ENCODE measurements at places on chromosomes 6 and 20.

DNA sequence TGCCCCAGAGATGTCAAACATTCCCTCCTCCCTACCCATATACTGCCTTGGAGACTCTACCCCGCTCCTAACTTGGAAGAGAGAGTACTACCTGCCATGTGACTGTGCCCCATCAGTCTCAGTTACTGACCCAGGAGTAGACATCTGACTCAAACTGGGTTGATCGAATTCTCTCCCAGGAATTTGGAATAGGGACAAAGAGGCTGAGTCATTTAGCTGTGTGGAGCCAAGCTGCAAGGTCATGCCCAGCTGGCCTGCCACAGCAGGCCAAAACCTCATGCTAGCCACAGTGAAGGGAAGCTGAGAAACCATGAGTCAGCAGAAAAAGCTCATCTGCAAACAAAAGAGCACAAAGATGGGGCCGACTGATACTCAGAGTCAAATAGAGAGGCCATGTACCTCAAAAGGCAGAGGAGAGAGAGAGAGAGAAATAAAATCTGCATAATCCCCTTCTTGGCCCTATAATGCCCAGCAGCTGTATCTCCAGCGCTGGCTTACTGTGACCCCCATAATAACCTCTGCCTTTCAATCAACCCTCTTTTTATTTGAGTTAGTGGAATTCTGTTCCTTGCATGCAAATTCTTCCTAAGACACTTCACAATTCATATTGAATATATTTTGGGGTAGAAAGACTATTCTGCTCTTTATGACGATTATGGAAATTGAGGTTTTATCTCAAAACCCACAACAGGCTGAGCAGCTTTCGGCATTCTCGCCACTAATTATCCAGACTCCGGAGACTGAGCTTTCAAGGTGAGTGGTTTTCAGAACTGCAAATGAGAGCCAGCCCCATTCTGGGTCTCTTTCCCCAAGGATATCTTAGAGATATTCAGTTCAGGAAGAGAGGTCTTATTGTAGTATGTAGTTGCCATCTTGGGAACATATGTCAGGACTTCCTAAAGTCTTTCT, 21.4 kb upstream of the AKIRIN2 start:
- peak; percentile 94 for DNase-seq

DNA sequence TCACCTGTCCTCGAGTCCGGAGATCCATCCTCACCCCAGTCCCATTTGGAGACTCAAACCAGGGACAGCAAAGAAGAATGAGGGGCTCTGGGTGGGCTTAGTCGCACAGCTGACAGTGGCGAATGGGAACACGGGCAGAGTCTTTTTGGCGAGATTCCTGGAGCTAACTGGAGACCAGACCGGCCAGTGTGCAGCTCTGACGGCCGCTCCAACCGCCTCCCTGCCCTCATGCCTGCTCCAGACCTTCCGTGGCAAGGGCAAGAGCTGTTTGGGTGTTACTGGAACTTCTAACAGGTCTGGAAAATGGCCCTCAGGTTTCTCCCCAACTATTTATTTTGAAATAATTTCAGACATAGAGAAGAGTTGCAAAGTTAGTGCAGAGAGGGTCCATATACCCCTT, 75.6 kb downstream of the IRF4 start:
- DNase-seq, result no peak

GRCh38 chr20:46089417-46090388, at the start of gene NCOA5:
Gene NCOA5 (minus strand): TSS chr20:46089962. CDS start chr20:46079424, 10,538 bp downstream.
- DNase-seq, result peak; percentile 98

- DNase-seq, result peak; percentile 85
These were observed 54.8 kb upstream of the SPDEF start for GRCh38 chr6:34610819-34611477.

GRCh38 chr20:43442282-43442880, 15.3 kb upstream of the SRSF6 start:
- DNase-seq, result no peak

DNA sequence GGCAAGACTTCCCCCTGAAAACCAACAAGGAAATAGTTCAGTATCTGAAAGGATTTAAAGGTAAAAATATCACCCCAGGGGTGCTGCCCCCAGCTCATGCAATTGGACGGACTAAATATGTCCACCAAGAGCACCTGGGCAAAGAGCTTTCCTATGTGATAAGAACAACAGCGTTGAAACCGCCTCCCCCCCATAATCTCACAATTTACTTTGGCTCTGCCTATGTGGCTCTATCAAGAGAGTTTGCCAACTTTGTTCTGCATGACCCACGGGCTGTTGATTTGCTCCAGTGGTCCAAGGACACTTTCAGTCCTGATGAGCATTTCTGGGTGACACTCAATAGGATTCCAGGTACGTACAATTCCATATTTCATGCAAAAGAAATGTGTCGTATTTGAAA, 35.8 kb downstream of the GCNT2 start:
- DNase-seq, result no peak

GRCh38 chr20:24816431-24816830, 132.6 kb upstream of the CST7 start:
- no peak for DNase-seq

GRCh38 chr6:145836170-145836569, 21.6 kb upstream of the FBXO30 start:
- peak; percentile 80 for DNase-seq

DNA sequence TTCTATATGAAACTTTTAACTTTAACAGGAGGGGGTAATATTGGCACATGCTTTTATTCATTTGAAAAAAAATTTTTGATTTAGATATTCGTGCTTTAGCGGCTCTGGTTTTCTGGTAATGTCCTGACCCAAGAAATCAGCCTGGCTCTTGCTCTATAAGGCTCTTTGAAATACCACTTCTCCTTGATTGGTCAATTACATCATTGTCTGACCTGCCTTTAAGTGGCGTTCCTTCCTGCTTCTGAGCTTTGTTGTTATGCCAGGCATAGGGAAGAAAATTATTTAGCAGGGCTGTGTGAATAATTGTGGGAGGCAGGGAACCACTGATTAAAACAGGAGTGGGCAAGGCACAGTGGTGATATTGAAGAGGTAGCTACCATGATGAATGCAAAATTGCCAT, 3.9 kb downstream of the RNF144B start:
- DNase-seq, result no peak

- DNase-seq, result no peak
These were observed 218.5 kb downstream of the TMEM242 start for GRCh38 chr6:157104803-157105202.

- DNase-seq, result no peak
These were observed 81.7 kb downstream of the FAM217A start for GRCh38 chr6:3997177-3997770.

DNA sequence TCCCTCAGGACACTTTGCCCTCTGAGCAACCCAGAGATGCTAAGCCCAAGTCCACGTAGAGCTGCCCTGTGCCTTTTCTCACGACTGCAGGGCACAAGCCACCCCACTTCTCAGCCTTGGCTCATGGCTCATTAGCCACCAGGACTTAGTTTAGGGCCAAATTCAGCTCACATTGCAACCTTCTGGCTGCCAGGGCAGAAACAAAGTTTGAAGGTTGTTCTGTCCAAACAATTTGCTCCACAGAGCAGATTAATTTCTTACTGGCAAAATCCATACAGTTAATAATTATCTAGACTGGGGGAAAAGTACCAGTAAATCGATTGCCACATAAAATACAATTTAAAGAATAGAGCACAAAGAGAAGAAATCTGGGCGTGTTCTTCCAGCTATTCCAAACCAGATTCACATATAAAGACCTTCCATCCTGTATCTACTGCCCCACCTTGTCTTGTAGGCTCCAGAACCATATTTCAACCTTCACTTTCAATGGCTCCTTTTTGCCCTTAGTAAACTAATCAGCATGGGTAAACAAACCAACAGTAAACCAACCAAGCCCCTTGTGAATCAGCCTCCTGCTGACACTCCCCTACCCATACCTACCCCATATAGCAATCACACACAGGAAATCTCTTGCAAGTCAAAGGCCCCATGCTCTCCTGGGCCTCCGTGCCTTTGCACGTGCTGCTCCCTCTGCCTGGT, 101.9 kb downstream of the QRSL1 start:
- DNase-seq, result no peak

- DNase-seq, result no peak
These were observed 255.5 kb downstream of the TAF4 start for GRCh38 chr20:61810066-61810737.

GRCh38 chr6:86529635-86530034, 407.7 kb upstream of the HTR1E start:
- no peak for DNase-seq

GRCh38 chr6:166950443-166950821, 5.9 kb downstream of the RNASET2 start:
- no peak for DNase-seq

DNA sequence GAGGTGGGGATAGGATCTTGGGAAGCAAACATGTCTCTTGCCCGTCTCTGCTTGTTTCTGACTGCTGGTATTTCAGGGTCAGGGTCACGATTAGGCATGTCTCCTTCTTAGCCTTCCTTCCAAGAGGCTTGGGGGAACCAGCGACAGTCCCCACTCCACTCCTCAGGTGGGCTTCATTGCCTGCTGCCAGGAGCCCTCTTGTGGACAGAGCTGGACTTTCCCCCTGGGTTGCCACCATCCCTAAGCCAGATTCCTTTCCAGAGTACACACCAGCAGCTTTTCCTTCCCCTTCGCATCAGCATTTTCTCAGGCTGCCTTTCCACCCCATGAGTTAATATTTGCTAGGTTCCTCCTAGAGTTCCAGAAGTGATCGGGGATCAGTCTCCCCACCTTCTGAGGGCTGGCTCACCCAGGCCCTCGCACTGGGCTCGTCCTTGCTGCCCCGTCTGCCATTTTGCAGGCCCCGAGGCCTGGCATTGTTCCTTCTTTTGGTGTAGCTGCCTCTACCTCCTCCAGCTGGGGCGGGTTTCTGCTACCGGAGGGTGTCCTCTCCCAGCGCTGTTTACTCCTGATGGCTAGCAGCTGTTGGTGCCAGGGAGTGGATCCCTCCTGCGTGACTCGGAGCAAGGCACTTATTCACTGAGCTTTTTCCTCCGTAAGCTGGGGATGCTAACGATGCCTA, 8.8 kb upstream of the C20orf144 start:
- DNase-seq, result peak; percentile 55

GRCh38 chr20:46206992-46207549, 89.0 kb downstream of the CD40 start:
- DNase-seq, result no peak

- DNase-seq, result no peak
These were observed 24.4 kb downstream of the DYNLT1 start for GRCh38 chr6:158619922-158620801.

DNA sequence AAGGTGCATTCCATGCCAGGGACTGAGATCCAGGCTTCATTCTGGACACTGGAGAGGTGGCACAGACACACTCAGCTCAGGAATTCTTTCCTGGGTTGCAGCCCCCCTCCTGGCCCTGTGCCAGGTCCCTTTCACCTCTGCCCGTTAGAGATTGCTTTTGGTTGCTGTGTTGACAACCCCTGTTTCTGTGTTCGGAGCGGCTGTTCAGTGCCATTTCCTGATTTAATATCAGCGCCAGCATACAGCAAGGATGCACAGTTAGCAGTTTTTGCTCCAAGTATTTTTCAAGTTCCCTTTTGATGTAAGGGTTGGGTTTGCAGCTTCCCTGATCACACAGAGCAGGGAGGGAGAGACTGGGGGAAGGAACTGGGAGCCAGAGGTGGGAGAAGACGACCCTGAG, 8.5 kb upstream of the MAFB start:
- DNase-seq, result no peak

- DNase-seq, result no peak
These were observed 148.4 kb downstream of the SYCP2 start for GRCh38 chr20:59784791-59785668.

GRCh38 chr20:3719046-3719445, 6.6 kb upstream of the SIGLEC1 start:
- no peak for DNase-seq

GRCh38 chr6:166683477-166683876, 56.4 kb upstream of the RPS6KA2 start:
- DNase-seq, result peak; percentile 42

All from epithelial cell of esophagus (primary cell).